Dermis blood vessel endothelial cell (primary cell): ENCODE measurements at places on chromosomes 6 and 20. TPM values are rescaled to one million over a fixed set of nuclear protein-coding genes. Genes with fewer than 3 reads are reported as not detected.

The SLC35A1 gene
- 26.2 and 31.2 TPM in 2 replicates for total RNA-seq

The CRISP3 gene
- total RNA-seq: not detected in 2 replicates

The SAMD3 gene
- total RNA-seq: not detected in 2 replicates

The FABP7 gene
- not detected in 2 replicates for total RNA-seq
